CD8-positive, alpha-beta memory T cell (primary cell): ENCODE measurements at places on chromosomes 7 and 10.

GRCh38 chr10:80501913-80502521 lies 35.7 kb upstream of the SH2D4B start:
- DNase-seq, result no peak

DNA sequence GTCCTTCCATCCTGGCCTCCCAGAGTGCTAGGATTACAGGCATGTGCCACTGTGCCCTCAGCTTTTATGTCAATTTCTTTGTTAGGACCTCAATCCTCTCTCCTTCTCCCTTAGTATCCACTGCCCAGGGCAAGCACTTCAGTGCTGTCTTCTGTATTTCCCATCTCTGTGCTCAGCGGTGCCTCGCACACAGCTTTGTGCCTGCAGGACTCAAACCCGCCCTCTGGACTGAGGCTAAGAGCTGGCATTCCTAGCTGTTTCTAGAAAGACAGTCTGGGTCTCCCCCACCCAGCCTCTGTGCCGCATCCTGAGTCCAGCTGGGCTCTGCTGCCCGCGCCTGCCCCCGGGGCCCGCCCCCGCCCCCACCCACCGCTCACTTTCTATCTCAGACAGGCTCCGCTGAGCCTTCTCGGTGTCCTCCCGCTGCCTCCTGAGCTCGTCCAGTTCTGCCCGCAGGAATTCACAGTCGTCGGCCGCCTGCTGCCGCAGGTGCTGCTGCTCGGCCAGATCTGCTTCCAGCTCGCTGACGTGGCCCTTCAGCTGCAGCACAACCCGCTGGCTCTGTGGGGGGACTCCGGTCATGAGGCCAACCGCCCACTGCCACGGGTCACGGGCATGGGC lies 67.3 kb downstream of the SPDYE5 start:
- no peak for DNase-seq

GRCh38 chr10:30125496-30125895 lies 66.1 kb upstream of the JCAD start:
- DNase-seq, result no peak

GRCh38 chr7:29424295-29424983 lies 139.2 kb upstream of the PRR15 start:
- no peak for DNase-seq

- no peak for DNase-seq
Measured at GRCh38 chr10:29387269-29387668, 98.4 kb downstream of the LYZL1 start.

GRCh38 chr10:8638088-8638672 lies 583.7 kb downstream of the GATA3 start:
- no peak for DNase-seq

DNA sequence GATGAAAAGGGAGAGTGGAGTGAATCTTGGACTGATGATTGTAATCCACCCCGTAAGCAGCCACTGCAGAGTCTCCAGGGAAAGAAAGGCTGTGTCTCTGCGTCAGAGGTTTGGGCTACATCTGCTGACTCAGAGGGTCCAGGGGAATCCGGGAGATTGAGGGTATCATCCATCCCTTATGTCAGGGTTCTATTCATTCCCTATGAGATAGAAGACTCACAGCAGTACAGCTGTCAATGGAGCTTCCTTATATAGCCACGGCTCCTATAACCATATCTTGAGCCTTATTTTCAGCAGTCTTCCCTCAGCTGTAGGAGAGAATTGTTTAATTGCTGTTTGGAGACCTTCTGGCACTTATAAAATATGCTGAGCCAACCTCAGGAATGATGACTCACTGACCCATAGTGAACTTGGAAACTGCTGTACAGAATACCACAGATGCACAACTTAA lies 558.2 kb upstream of the PFKP start:
- no peak for DNase-seq

DNA sequence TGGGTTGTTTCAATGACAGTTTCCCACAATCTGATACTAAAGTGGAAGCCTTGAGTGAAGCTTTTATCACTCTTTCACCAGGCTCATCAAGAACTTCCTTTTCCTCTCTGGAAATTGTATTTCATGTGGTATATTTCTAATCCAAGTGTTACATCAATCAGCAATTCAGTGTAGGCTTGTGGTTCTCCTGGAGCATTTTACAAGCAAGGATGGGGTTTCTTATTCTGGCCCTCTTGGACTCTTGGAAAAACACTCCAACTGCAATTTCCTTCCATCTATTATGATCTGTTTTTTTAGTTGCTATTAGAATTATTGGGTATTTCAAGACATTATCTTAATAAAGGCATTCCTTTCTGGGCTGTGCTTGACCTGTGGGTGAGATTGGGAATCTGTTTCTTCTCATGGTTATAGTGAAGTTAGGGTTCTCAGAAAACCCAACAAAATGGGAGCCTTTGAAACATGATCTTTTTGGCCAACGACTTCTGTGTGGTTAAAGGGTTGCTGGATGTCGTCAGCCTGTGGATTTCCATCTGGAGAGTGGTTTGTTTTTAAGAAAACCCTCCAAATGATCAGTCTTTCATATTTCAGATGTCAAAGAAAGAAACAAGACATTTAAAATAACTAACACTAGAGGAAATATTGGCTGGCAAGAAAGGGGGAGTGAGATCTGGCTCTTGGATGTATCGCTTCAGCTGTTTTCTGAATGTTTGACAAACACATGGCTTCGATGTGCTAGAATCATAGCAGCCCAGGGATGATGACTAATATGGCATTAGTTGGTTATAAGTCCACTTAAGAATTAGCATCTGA lies 540.2 kb downstream of the LRMDA start:
- DNase-seq, result no peak

DNA sequence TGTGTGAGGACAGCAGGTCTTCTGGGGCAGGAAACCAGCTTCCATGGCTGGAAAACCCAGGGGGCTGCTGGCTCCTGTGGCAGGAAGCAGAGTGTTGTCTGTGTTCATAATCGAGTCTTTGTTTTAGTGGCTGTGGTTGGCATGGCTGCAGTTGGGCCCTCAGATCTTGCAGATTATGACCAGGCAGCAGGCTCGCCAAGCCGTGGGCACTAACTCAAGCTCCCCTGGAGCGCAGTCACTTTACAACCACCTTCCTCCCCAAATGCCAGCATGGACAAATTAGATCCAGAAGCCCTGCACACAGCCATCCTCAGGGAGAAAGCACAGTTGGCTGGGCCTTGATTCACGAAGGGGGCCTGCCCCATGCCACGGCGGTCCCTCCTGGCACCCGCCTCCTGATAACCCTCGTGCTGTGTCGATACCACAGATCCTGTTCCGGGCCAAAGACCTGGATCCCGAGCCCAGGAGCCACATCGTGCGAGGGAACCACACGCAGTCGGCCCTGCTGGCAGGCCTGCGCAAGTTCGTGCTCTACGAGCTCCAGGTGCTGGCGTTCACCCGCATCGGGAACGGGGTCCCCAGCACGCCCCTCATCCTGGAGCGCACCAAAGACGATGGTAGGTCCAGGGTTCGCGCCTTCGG lies 552.5 kb upstream of the FOXK1 start:
- no peak for DNase-seq

DNA sequence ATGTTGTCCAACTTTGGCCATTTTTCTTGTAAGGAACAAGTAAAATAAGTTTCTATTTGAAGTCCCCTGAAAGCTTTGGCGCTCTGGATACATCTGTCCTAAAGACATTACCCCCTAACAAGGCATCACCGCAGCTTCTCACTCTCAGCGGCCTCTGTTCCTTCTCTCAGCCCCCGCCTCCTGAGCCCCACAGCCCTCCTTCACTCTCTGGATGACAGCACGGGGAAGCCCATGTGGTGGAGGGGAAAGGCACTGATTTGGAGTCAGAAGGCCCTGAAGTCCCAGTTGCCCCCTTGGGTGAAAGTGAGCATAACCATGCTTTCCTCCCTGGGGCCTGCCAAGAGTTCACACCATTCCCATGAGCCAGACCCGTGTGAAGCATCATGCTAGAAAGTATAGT lies 4.6 kb downstream of the H2BK1 start:
- DNase-seq, result no peak

DNA sequence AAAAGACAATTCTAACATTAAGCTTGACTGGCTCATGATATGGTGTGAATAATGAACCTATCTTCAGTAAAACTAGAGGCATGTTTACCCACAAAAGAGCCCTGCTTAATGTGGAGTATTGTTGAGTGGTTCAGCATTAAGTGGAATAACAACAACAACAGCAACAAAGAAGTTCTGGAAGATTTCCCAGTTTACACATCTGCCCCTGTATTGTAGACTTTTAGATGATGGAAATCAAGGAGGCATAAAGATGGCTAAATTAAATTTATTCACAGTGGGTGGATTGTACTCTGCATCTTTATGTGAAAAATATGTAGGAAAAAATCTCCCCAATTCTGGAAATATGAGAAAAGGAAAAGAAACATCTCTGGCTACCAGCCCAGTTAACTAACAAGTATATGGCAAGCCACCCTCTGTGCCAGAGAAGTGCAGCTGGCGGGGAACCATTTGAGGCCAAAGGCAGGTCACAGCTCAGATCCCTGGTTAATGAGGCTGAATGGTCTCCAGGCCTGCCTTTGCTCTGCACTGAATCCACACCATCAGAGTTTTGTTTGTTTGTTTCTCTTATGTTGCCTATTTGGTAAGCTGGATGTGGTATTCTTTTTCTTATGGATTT lies 186.0 kb downstream of the SEMA3D start:
- no peak for DNase-seq

DNA sequence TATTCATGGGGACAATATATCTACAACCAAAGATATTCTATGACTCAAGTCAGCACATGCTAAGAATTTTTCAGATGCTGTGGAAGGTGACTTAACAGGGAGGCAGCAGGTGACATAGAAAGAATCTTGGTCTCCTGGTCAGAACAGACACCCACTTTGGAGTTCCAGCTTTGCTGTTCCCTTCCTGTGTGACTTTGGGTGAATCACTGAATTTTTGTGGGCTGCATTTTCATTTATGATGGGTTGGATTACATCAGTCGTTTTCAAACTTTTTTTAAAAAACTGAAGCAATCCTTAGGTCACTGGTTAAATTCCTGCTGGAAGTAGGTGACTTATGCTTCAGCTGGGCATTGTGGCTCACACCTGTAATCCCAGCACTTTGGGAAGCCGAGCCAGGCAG lies 24.9 kb downstream of the RGR start:
- no peak for DNase-seq

DNA sequence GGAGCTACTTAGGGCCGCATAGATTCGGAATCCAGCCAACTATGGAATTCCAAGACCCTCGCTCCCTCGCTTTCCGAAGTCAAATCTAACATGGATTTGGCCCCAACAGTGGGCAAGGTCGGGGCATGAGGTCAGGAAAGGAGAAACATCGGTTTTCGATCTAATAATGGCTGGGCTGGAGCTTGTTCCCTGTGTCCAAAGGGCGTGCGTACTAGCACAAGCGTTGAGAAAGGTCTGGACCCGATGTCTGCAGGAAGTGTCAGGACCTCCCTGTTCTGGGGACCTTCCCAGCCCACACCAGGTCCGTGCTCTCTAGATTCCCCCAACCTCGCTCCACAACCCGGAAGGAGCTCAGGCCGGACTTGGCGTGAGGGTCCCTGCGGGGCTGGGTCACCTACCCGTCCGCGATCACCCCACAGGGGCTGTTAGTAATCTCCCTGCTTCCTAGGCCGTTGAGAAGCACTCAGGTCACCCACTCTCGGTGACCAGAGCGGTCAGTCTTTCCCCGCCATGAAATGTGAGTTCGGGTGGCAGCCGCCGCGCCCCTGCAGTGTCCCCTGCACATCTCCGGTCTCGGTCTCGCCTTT lies 4.8 kb downstream of the FEZF1 start:
- DNase-seq, result no peak
